Activated T-helper 1 cell treated with anti-CD3 and anti-CD28 coated beads, Interleukin-2, amount 50 U/mL, for 16 hours (primary cell): ENCODE measurements at places on chromosomes 4 and X.
A peak's percentile ranks its signal among the peaks of the same experiment; 100 is the strongest.

DNA sequence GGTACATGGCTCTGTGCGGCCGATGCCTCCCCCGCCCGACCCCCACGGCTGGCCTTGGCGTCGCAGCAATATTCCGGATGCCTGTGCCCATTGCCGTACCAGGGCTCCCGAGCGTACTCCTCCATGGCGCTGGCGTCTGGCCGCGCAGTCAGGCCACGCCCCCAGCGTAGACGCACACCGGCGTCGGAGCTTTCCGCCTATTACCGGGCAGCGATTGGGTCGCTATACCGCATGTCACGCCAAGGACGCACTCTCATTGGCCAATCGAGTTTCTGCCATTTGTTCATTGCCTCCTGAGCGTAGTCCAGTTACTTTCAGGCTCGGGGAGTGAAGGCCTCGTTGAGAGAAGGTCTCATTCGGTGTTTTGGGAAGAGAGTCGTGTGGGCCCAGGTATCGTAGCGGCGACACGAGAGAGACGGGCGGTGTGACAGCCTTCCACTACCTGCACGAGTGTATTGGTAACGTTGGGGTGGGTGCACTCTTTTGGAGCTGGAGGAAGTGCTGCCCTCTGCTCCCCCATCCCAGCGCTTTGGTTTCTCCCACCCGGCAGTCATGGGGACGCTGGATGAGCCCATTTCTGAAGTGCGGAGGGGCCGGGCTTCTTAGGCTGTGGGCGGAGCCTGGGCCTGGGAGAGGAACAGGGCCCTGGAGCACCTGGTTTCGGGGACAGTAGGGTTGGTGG is at the start of the genes PQBP1 and TIMM17B:
Gene PQBP1 (plus strand): TSS at position 306 of the 682 bp plus-strand sequence. CDS start 580 bp downstream, outside the sequence.
Gene TIMM17B (minus strand): TSS at position 144 of the 682 bp plus-strand sequence. CDS start 19 bp downstream, at position 125.
- peak; percentile 63 for DNase-seq

DNA sequence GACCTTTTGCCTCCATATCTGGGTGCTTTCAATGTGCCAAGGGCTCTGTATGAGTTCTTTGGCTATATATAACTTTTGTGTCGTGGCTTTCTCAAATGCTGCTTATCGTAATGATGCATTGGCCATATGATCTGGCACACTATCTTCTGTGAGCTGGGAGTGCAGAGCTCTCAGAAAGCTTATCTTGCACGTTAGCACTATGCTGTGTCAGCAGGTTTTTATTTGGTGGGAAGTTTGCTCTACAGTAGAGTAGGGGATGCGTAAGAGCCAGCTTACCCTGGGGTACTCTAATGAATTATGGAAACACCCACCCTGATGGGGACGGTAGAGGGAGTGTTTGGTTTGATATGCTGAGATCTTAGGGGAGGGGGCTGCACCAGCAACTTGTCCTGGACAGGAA is 119.6 kb downstream of the FAAH2 start:
- no peak for DNase-seq

DNA sequence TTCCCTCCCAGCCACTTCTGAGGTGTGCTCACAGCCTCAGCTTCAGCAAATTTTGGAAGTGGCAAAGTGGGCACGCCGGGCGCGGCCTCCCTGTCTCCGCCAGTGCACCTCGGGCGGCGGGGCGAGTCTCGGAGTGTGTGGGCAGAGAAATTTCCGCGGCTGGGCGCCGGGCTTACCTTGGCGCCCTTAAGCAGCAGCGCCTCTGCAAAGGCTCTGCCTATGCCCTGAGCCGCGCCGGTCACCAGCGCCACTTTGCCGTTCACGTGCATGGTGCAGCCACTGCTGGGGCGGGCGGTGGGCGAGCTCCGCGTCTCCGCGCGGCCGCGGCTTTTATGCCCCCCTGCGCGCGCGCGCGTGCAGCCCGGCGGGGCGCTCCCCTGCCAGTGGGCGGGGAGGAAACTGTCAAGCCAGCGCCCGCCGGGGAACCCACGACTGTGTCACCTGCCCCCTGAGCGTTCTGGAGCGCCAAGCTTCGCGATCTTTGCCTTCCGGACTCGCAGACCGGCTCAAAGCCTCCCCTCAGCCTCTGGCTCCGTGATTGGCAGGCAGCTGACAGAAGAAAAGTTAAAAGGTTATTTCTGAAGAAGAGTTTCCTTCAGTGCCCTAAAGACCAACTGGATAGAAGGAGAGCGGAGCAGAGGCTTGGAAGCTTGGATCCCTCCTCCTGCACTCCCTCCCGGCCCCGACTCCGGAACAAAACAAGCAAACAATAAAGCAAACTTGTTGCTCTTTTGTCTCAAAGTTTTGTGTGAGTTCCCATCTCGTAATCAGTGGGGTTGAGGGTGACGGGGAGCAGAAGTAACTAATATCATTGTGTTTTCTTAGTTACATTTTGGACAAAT is at the start of gene HPGD:
Gene HPGD (minus strand): TSS at position 306 of the 842 bp plus-strand sequence. CDS start 37 bp downstream, at position 269.
- no peak for DNase-seq

DNA sequence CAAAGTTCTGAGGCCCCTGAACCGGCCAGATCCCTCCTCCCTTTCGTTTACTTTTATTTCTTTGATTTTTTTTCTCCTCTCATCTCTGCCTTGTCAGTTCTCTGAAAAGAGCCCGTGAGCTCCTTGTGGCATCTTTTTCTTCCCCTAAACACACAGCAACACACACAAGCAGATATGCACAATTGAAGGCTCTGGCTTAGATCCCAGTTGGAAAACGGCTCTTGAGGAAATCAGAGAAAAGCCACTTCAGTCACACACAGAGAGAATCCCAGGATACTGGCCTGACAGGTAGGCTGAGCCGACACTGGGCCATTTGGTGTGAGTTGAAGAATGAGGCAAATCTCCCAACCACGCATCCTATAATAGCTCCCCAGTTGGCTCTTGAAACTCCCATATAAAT is 12.9 kb downstream of the DIPK2B start:
- no peak for DNase-seq
